ENCODE measurements at places on chromosomes 1 and 21.

DNA sequence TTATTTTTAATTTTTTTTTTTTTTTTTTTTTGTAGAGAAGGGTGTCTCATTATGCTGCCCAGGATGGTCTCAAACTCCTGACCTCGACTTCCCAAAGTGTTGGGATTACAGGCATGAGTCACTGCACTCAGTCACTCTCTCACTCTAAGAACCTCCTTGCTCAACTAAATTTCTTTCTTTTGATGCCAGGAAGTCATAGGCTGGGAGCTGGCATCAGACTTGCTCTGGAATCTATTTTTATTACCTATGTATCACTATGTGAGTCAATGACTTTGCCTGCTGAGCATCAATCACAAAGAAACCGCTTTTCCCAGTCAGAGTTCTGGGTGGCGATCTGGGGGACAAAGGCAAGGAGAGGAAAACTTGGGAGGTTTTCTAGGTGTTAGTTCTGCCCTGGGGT is 35.5 kb upstream of the PARP1 start:
- DNase-seq: peak; percentile 21

DNA sequence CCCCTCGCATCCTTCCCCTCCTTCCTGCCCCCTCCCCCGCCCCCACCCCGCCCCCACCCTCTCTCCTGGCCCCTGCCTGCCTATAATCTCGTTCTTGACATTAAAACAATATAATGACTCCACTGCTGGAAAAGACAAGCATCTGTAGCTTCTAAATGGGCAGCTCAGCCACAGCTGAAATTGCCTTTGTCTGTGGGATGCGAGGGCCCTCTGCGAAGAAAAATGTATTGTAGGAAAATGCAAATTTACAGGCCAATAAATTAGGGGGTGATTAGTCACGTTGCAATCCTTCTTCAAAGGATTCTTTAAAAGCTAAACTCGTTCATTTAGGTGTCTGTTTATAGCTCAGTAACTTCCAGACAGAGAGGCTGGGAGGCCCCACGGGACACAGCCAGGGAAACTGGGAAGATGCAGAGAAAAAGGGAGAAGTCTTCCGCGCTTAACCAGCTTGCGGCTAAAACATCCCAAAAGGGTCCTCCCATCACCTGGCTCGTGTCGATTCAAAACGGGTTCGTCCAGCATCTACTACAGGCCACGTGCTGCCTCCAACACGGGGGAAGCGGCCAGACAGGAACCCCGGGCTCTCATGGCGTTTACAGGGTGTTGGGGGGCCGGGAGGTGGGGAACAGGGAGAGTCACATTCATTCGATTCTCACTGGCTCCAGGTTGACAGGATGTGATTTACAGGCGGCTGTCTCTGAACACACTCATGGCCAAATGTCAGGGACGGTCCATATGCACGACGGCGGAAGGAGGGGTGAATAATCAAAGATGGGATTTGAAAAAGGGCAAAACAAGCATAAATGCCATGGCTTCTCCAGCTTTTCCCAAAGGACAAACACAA is 100.5 kb upstream of the ZBTB40 start:
- no peak for DNase-seq

DNA sequence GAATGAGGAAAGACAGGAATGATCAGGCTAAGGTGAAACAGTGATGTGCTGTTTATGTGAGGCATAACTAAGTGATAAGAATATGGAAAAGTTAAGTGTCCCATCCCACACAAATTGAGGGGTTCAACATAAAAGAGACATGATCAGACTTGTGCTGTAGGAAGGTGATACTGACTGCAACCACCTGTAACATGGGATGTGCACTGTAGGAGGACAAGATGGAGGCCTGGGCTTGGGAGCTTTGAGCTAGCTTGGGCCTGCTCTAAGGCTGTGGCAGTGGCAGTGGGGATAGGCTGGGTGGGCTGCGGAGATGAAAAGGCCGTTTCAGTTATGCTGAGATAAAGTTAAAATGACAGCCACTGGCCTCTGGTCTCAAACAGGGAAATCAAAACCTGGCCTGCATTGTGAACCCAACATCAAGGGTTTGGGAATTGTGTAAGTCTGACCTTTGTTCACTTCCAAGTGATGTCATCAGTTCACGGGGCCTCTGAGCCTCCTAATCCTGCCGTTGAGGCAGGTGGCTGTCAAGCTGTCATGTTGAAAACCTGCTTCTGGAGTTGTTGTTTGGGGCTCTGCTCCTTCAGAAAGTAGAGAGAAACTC is 61.2 kb upstream of the TENT5C start:
- DNase-seq: no peak

GRCh38 chr1:245871915-245872314 is 635.2 kb downstream of the SMYD3 start:
- DNase-seq: peak; percentile 75

GRCh38 chr1:208089149-208089548 is 155.0 kb downstream of the PLXNA2 start:
- DNase-seq: no peak
